DMS 273 treated with DMSO at 0.1 percent for 48 hours (cell line): ENCODE measurements at places on chromosomes 11 and 22.

- no peak for DNase-seq
These were observed 183.9 kb downstream of the CTTN start for GRCh38 chr11:70581991-70582885.

GRCh38 chr11:10405865-10406592 is 49.0 kb upstream of the AMPD3 start:
- peak; percentile 65 for DNase-seq

- DNase-seq = no peak
These were observed 7.7 kb upstream of the NCR3LG1 start for GRCh38 chr11:17343907-17344306.

DNA sequence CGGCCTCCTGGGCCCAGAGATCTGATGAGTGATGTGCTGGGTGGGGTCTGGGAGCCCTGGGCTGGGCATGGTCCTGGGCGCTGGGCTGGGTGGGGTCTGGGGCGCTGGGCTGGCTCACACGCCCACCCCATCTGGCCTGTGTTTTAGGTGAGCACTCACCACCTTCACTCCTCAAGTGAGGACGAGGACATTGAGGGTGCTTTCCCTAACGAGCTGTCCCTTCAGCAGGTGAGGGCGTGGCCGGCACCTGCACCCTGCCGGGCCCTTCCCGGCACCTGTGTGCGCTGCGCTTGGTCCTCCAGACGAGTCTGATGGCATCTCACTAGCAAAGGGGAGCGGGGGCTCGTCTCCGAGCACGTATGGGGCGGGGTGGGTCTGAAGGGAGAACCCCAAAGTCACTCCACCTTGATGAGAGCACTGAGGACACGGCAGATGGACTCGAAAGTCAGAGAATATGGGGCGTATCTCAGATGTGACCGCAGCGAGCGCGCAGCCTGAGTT is 37.9 kb downstream of the SBF1 start:
- DNase-seq = no peak

GRCh38 chr11:1619449-1619848 is 2.5 kb downstream of the KRTAP5-4 start:
- DNase-seq = no peak

DNA sequence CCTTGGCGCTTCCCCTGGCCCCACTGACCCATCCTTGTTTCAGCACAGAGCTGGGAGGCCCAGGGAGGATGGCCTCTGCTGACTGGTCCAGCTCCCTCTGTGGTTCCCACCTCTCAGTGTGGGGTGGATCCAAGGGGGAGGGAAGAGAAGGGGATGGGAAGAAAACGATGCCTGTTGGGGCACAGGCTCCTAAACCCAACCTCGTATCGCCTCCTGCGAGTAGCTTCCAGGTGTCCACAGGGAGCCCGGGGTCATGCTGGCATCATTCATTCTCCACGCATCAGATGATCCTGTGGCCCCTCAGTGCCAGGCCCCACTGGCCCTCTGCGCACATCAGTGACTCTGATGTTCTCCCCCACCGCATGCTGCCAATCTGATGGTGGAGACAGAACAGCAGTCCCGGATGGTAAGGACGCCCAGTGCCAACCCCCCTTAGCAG is 5.1 kb downstream of the MYEOV start:
- no peak for DNase-seq

- no peak for DNase-seq
These were observed 4.7 kb upstream of the ASCC2 start for GRCh38 chr22:29842740-29843139.

GRCh38 chr11:103480421-103480820 is 371.2 kb downstream of the DYNC2H1 start:
- no peak for DNase-seq

GRCh38 chr11:41201156-41201555 is 258.3 kb downstream of the LRRC4C start:
- DNase-seq = no peak

DNA sequence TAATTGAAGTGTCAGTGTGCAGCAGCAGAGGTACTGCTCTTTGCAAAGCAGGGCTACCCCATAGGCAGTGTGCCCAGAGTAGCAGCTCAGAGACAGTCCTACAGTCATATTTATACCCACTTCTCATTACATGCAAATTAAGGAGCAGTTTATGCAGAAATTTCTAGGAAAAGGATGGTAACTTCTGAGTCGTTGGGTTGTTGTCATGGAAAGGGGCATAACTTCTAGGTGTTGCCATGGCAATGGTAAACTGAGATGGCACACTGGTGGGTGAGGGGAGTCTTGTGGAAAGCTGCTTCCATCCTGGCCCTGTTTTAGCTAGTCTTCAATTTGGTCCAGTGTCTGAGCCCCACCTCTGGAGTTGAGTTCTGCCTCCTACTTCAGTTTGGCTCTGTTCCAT is 77.4 kb downstream of the MN1 start:
- DNase-seq = no peak

GRCh38 chr22:19962246-19962908 is 20.8 kb upstream of the TXNRD2 start:
- DNase-seq = peak; percentile 28

DNA sequence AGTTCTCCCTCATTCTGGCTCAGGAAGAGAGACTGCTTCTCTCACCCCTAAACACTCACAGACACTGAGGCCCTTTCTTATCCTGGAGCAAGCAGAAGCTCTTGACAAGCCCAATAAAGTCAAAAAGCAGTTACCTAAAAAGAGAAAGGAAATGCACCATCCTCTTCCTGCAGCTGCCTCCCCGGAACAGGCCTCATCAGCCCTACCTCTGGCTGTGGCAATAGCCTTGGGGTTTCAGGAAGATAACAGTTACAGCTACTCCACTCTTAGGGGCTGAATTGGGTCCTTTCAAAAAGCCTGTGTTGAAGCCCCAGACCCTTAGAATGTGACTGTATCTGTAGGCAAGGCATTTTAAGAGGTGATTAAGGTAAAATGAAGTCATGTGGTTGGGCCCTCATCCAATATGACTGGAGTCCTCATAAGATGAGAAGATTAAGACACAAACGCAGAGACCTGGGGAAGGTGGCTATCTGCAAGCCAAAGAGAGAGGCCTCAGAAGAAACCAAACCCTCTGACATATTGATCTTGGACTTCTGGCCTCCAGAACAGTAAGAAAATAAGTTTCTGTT is 3.5 kb upstream of the LGALS12 start:
- no peak for DNase-seq

DNA sequence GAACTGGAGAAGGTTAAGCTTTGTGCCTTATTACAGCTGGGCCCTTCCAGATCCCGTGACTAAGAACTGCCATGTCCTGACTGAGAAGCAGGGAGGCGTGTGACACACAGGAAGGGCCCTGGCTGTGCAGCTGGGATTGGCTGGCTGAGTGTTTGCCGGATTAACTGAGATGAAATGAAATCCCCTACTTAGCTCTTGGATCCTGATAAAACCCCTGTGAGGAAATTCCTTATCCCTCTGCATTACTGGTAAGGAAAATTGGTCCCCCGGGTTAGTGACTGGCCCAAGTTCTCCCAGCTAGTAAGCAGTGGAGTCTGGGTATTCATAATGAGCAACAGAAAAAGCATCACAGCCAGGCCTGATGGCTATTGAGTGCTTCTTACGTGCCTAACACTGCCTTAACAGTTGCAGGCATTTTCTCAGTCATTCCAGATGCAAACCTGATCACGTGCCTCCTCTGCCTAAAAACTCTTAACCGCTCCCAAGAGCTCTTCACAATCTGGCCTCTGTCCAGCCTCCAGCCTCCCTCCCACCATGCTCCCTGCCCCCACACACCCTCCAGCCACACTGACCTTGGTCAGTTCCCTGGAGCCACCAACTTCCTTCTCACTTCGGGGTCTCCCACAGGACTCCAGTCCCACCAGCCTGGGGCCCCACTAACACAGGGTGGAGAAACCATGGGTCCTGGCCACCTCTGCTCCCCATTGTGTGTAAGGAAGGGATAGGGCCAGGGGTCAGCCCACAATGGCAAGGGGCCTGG is 37.8 kb downstream of the ARRB1 start:
- no peak for DNase-seq

- DNase-seq = no peak
These were observed 407.3 kb upstream of the ANO3 start for GRCh38 chr11:25924586-25924985.

DNA sequence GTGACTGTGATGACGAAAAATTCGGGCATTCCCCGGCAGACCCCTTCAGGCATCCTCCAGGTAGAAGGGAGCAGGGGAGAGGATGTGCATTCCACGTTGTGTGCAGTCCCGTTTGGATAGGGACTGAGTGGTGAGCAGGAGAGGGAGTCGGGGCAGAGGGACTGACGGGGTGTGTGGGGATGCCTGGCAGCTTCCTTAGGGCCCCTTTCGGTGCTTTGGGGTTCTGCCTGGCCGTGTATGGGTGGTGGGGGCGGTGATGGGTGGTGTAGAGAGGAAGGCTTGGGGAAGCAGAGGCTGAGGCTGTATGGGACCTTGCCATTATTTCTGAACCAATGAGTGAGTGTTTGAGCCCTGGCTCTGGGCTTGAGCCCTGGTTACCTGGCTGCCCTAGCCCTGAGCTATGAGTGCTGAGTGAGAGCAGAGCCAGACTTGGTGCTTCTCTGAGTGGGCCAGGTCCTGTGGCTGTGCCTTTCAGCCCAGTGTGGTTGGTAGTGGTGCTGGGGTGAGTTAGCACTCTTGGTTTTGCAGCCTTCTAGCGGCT is 914 bp downstream of the INPPL1 start:
- DNase-seq = no peak

GRCh38 chr11:8959546-8960166 is 4.6 kb downstream of the TMEM9B start:
- peak; percentile 5 for DNase-seq

DNA sequence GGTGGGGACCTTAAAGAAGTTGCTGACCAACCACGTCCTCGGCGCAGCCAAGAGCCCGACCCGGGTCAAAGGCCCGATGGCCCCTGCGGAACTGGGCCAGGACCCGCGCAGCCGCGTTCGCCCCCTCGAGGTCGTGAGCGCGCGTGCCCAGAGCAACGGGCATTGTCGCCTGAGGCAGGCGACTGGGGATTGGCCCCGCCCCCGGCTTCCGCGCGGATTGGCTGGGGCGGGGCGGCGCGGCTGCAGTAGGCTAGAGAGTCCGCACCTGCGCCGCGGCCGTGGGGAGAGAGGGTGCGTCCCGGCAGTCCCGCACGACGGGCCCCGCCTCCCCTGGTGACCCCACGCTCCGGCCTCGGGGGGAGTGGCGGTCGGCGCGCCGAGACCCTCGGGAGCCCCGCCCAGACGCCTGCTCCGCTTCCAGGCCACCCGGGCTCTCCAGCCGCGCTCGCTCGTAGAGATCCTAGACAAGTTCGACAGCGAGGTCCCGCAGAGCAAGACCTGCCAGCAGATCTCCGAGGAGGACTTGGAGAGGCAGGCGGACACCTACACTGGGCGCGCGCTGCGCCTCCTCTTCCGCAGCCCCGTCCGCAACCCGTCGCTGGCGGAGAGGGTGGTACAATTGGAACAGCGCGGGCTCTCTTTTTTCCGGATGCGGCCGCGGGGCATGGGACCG is 8.3 kb upstream of the PPIL2 start:
- DNase-seq = no peak

DNA sequence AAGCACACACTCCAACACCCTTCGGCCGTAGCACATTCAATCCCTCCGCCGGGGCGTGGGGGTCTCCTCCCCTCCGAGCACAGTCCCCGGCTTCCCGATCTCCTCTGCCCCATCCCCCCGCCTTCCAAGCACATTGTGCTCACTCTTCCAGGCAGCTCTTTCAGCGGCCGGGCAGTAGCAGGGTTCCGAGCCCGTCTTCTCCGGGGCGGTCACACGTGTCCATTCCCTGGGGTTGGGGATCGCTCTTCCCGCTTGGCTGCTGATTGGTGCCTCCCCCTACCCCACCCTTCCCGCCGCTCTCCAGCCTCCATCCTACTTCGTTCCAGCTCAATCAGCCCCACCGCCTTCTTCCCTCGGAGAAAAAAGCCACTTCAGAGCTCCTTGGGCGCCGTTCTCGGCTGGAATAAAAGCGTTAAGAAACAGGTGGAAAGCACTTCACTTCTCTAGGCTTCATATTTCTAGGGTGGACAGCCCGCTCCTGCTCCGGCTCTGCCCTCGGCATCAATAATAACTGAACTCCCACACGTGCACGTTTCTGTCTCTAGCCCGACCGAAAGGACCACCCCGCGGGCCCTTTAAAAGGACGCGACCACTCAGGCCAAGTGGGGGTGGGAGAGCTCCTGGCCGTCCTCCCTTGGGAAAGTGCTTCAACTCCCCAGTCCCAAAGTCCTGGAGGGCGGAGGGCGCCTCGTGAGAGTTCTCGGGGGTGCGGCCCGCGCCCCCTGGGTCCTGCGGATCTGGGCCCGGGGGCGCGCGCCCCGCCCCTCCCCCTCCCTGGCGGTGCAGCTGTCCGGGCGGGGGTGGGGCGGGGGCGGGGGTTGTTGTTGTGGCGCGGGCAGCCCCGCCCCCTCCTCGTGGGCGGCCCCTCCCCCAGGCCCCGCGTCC is 464 bp upstream of the CECR2 start:
- peak; percentile 46 for DNase-seq

GRCh38 chr11:12110714-12111548 is 541 bp downstream of the MICAL2 start:
- DNase-seq = no peak

DNA sequence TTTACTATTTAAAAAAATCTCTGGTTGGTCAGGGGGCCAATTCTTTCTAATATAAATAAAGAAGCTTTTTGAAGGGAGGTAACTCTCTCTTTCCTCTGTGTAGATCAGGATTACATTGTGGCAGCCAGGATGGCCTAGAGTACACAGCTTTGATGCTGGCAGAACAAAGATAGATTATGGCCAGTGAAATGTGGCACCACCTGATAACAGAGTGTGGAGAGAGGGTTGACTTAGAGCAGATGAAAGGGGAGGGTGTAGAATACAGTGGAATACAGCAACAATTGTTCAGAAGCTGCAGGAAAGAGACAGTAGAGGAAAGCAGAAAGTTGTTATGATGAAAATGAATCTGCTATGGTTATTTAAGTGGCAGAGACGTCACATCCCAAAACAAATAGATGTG is 99.0 kb downstream of the FAR1 start:
- DNase-seq = no peak

DNA sequence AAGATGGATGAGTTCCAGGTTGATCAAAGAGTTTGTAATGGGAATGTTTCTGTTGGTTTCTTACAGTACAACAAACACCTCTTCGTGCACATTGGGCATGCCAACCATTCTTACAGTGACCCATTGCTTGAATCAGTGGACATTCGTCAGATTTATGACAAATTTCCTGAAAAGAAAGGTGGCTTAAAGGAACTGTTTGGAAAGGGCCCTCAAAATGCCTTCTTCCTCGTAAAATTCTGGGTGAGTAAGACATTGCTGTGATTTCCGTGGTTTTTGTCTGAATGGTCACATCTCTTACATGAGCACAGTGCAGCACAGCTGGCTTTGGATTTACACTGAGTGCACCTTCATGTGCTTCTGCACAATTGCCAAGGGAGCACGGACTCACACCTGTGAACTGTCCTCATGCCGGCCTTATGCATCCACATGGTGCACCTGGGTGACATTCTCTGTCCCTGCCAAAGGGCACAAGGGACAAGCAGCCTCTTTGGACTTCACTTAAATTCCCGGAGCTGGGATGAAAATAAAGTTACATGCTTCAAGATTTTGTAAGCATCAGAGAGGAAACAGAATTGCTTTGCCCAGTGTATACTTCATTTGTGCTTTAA is 107.1 kb upstream of the RASSF10 start:
- no peak for DNase-seq

GRCh38 chr11:2799881-2800654 is 85.5 kb downstream of the CDKN1C start:
- DNase-seq = no peak

- DNase-seq = no peak
These were observed 251 bp upstream of the UQCC3 start for GRCh38 chr11:62671236-62671607.

GRCh38 chr11:75768112-75768908 is at the start of gene DGAT2:
Gene DGAT2 (plus strand): TSS chr11:75768778. CDS start chr11:75768992, 214 bp downstream.
- peak; percentile 23 for DNase-seq

- DNase-seq = no peak
These were observed 31.0 kb downstream of the CECR2 start for GRCh38 chr22:17400305-17400704.

GRCh38 chr22:43218786-43219185 is 31.9 kb upstream of the TTLL12 start:
- DNase-seq = no peak
